WTC11 (cell line): ENCODE measurements at places on chromosomes 3 and 15.

- no peak for DNase-seq
Observed at GRCh38 chr3:95387242-95388021, 1324.6 kb downstream of the NSUN3 start.

- peak; percentile 38 for DNase-seq
Observed at GRCh38 chr3:23096041-23096440, 107.1 kb upstream of the UBE2E2 start.

- no peak for DNase-seq
Observed at GRCh38 chr3:194244167-194244566, 107.0 kb downstream of the CPN2 start.

DNA sequence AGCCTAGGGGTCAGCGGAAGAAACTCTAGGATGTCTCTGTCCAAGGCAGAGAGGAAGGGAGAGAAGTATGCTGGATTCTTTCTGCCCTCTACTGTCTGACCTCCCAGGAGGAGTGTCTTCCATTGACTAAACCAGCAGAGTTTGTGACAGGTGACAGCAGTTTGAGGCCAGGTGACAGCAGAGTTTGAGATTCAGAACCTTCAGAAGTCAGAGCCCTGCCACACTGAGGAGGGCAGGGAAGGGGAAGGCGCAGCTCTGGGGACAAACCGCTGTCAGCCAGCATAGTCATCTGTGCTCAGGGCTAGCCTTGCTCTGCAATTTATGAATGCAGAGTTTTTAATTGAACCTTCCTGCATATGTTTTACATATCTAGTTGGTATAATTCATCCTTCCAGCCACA, 12.3 kb downstream of the NRROS start:
- DNase-seq, result no peak

- no peak for DNase-seq
Observed at GRCh38 chr3:101530686-101531047, 17.7 kb upstream of the SENP7 start.
